ENCODE measurements at places on chromosomes 6 and 20.

DNA sequence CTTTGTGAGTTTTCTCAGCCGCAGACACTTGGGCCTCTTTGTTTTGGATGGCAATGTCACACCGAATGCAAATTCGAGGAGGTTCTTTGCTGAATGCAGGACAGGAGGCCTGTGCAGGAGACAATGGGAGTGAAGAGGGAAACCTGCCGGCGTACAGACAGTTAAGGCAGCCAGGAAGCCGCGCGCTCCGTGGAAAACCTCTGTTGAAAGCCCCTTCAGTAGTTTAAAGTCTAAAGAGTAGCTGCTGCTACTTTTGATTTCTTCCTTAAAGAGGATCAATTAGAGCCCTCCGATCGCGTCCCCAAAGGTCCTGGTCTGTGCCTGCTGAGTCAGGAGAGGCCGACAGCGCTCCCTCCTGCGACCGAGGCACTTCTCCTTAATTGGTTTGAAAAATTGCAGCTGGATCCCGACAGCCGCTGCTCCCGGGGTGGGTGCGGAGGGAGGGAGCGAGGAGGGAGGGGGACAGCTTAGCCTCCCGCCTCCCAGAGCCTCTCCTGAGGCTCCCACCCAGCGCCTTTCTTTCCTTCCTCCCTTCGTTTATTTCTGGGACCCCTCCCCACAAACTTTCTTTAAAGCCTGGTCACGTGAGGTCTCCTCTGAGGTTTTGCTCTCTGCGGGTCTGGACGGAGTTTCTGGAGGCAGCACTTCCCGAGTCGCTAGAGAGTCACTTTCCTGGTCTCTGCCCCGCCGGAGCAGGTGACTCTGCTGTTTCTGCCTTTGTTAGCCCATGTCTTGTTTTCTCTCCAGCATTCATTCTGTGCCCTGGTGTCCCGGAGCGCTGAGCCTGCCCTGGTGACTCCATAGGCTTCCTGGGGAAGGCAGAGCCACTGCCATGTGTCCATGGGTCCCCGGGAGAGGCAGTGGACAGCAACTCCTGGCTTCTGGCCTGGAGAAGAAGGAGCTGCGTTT lies 22.3 kb upstream of the RPP40 start:
- no peak for DNase-seq

GRCh38 chr6:112501705-112502104 lies 154.6 kb downstream of the RFPL4B start:
- no peak for DNase-seq

DNA sequence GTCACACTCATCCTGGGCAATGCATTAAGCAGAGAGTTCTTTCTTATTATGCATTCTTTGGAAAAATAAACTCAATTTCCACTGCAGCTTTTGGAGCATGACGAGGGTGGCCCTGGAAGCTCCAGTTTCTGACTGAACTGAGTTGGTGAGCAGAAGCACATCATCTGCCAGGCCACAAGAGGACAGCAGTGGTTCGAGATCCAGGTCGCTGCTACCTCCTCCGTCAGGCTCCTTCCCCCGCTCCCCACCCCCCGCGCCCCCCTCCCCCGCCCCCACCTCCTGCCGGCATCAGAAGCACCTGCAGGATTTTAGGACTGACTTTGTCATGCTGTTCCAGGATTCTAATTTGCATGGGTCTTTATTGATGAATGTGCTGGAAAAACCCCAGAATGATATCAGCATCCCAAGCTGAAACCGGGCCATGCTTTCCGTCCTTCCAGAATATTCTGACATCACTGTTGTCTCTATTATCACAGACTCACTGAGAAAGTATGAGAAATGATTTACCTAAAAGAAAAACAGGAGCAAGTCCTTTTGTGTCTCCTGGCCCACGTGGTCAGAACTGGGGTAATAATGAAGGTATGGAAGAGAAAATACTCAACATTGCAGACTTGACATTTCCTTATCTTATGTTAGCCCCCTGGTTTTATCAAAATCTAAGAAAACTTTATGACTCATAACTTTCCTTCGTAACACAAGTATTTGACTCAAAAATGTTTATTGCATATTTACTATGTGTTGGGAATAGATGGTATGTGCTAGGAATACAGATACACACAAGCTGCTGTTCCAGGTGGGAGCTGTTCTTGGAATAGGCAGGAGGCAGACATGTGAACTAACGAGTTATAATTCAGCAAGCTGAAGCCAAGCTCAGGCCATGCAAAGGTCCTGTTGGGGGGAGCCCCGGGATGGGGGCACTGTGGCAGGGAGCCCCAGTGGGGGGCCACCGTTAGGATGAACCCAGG lies 220.2 kb upstream of the EXOC2 start:
- DNase-seq: peak; percentile 16

- no peak for DNase-seq
Observed at GRCh38 chr6:44534291-44534690, 146.8 kb downstream of the CDC5L start.

GRCh38 chr20:44083220-44083933 lies 103.6 kb downstream of the JPH2 start:
- peak; percentile 62 for DNase-seq

DNA sequence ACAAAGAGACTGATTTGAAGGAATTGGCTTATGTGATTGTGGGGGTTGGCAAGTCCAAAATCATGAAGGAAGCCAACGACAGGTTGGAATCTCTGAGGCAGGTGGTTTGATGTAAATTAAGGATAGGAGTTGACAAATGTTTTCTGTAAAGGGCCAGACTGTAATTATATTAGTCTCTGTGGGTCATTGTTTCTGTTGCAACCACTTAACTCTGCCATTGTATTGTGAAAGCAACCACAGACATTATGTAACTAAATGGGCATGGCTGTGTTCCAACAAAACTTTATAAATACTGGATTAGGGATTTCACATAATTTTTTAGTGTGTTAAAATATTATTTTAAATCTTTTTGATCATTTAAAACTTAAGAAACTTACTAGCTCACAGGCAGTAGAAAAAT lies 199.2 kb upstream of the MYLIP start:
- DNase-seq: no peak

- DNase-seq: no peak
Observed at GRCh38 chr6:84536885-84537638, 227.3 kb downstream of the TBX18 start.

DNA sequence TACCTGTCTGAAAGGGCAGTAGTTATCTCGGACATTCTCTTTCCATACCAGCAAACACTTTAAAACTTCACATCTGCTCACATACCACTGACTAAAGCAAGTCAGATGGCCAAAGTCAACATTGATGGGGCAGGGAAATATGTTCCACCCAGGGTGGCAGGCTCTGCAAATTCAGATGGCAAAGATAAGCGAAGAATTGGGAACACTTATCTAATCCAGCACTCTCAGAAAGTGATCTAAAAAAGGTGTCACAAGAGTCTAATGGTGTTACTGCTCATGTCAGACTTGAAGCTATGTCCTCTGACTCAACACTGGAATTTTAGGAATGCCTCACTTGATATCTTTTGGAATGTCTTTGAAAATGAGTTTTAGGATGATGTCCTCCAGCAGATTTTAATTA lies 1086.2 kb downstream of the KIF16B start:
- DNase-seq: no peak

DNA sequence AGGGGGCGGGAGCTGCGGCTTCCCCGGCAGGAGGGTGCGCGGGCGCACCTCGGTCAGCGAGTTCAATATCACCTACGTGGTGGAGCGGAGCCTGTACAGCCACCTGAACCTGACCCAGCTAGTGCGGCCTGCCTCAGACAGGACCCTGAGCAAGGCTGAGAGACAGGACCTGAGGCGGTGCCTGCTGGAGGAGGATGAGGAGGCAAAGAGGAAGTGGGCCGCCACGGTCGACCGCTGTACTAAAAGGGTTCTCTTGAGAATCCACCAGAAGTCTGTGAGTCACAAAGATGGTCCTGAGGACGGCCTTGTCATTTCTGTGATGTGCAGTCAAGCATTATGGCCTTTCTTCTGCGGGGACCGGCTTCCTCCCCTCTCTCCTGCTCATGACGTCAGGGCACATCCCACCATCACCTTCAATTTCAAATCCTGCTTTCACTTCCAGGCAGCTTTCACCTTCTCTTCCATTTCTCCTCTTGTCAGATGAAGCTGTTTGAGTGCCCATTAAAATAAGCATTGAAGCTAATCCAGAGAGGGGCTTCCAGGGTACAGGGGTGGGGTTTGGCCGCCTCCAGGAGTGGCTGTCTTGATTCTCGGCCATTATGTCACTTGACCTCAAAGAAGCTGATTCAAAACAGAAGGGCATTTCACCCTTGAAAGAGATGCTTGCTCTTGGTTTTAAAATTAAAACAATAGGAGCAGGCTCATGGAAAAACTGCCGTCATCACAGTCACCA lies 177.6 kb downstream of the SASH1 start:
- DNase-seq: no peak

- no peak for DNase-seq
Observed at GRCh38 chr6:162153120-162153519, 574.4 kb downstream of the PRKN start.

DNA sequence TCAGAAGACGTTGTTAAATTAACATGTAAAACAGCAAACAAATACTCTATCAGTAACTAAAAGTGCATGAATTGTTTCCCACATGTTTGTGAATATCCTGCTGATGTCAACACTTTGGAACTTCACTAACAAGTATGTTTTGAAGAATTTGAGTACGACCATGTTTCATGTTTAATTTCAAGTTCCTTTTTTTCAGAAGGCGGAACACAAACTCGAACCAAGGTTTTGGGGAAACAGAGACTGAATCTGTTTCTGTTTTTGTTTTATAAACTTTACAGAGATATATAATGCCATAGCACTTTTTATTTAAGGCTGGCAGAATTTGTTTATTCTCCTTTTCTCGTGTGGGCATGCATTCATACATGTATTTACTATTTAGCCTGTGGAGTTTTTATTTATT lies 509.3 kb upstream of the CITED2 start:
- DNase-seq: no peak

- no peak for DNase-seq
Observed at GRCh38 chr6:75024828-75025227, 181.0 kb downstream of the COL12A1 start.

- no peak for DNase-seq
Observed at GRCh38 chr20:32333988-32334885, 23.9 kb upstream of the ASXL1 start.

- no peak for DNase-seq
Observed at GRCh38 chr20:53841741-53842140, 228.7 kb downstream of the BCAS1 start.

DNA sequence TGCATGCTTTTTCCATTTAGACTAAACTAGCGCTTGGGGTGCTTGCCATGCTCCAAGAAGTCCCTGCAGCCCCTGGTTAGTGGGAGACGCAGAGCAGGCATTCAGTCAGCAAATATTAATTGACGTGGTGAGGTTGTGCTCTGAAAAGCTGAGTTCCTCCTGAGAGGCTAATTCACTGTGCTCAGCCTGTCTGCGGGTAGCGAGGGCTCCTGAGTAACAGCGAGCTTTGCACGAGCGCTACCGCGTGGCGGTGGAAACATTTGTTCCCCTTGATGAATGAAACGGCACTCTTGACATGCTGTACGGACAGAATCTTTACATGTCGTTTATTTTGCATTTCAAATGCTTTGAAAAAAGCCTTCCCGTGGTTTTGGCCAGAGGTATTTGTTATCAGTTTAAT lies 170.6 kb upstream of the AGPAT4 start:
- no peak for DNase-seq

DNA sequence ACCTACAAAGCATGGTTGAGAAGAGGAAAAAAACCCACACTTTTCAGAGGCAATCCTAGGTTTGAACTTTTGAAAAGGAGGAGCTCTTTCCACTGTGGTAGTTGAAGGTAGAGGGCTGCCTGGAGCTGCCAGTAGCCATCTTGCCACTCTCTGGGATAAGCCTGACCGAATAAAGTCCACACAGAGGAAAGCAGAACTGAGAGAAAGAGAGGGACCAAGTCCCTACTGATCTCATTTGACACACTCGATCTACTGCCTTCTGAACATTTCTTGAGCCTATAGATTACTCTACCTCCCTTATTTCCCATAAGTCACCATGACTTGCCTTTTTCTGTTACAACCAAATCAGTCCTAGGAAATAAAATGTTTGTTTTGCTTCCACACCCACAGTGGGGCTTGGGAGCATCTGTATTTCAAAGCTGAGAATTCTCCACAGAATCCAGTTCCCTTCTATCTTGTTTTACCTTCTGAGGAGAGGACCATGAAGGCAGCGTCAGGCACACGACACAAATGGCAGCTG lies 147.0 kb upstream of the PTPRK start:
- DNase-seq: no peak

DNA sequence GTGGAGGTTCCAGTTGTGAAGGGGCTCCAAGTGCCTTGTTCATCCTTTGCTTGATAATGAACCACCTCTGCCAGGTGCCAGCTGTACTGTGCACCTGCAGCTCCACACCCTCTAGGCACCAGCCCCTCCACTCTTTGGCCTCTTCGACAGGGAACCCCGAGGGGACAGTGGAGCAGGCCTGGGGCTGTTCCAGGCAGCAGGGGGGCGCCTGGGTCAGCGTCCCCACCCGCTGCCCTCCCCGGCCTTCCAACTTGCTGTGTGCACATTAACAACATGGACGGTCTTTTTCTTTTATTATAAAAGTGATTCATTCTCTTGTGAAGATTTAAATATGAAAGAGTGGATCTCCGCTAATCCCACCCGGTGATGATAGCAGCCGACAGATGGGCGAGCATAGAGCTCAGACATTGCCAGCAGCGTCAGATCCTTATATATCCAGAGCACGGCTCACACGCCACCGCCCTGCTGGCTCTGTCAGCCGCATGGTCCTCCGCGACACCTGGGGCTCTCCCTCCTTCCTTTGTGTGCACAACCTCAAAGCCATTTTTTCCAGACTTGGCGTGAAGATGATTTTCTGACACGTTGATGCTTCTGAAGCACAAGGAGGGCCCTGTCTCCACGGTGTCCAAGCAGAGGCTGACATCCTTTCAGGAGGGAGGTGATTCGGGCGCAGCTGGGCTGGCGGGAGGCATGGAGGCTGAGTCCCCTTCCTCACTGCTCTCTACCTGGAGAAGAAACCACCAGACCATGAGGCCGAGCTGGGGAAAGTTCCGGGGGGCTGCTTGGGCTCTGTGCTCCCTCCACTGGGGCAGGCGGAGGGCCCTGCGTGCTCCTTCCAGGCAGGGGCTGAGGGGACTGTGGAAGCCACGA lies 22.2 kb upstream of the MRGBP start:
- no peak for DNase-seq

GRCh38 chr6:11350294-11350693 lies 117.8 kb upstream of the NEDD9 start:
- no peak for DNase-seq

DNA sequence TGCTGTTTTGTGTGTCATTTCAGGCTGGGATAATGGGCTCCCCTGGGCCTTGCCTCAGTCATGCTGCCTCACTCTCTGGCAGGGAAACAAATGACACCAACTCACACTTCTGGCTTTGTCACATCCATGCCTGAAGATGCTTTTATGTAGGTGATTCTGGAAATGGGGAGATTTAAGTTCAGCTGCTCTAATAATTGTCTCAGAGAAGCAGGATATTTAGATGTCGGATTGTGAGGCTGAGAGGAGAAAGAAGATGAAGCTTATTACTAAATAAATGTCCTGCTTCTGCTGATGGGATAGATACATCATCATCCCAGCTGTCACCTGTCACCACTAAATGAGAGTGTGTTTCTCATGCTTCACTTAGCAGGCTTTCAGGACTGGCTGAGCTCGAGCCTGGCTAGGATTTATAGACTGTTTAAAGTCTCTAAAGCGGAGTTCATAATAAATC lies 480.2 kb upstream of the SPTLC3 start:
- no peak for DNase-seq

Measured in kidney glomerular epithelial cell (primary cell).